ENCODE measurements at places on chromosomes 3 and 15.

GRCh38 chr15:51319539-51319938 is 18.9 kb downstream of the CYP19A1 start:
- no peak overlapping the region for H3K27ac ChIP-seq
- DNase-seq: no peak
- no peaks in the 10 kb centered on the region for H3K4me1 ChIP-seq

- H3K4me3 ChIP-seq: no peak overlapping the region
- peaks cover 74% of the 10 kb centered on the region for H3K36me3 ChIP-seq
- peaks cover 2% of the 10 kb centered on the region for H3K4me1 ChIP-seq
These were observed 38.8 kb downstream of the PARP14 start for GRCh38 chr3:122719273-122719921.

DNA sequence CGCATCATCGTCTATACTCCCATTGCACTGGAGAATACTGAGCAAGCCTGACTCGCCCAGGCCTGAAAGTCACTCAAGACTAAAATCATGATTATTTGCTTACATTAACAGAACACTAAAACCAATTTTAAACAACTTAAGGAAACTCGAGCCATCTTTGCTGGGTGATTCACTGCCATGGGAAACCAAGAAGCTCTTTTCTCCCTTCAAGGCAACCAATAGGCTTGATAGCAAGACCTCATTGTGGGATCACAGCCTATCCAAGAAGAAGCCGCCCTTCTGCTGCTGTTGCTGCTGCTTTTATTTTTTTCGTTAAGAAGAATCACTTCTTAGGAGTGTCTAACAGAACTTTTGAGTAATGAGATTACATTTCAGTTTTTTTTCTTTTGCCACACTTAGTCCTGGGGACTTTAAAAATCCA is 479.4 kb downstream of the FOXP1 start:
- H3K4me3 ChIP-seq: no peak overlapping the region
- H3K27ac ChIP-seq: no peak overlapping the region
- no peak for DNase-seq
- H3K4me1 ChIP-seq: peaks cover 16% of the 10 kb centered on the region
- H3K36me3 ChIP-seq: peaks cover 19% of the 10 kb centered on the region
- H3K27me3 ChIP-seq: no peaks in the 10 kb centered on the region

DNA sequence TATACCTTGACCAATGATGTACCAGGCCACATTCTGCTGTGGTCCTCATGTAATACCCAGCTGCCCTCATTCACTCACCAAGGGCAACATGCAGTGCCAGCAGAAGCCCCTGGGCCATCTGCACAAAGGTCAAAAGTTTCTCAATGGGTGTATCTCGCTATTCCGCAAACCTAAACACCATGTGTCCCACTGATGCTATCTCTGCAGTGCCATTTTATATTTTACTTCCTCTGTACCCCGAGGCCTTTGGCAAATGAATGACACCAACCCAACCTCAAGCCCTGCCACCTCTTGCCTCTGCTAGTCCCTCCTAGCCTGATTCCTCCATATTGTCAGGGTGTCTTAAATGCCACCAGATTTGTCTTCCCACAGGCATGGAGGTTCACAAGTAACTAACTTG is 59.2 kb downstream of the AAGAB start:
- H3K4me3 ChIP-seq: no peak overlapping the region
- DNase-seq: no peak
- H3K36me3 ChIP-seq: peaks cover 42% of the 10 kb centered on the region
- H3K27ac ChIP-seq: no peak overlapping the region
- no peaks in the 10 kb centered on the region for H3K4me1 ChIP-seq
- no peaks in the 10 kb centered on the region for H3K27me3 ChIP-seq

GRCh38 chr3:190056742-190057141 is 64.0 kb downstream of the P3H2 start:
- H3K4me3 ChIP-seq: no peak overlapping the region
- H3K36me3 ChIP-seq: no peaks in the 10 kb centered on the region
- H3K4me1 ChIP-seq: no peaks in the 10 kb centered on the region
- DNase-seq: no peak
